ENCODE measurements at places on chromosomes 5 and 9.

- DNase-seq: no peak
These were observed at the start of gene EGFL7 for GRCh38 chr9:136662656-136663581. Gene EGFL7, plus strand, starts transcription at chr9:136662916. Its CDS starts 5,367 bp downstream, at chr9:136668283.

DNA sequence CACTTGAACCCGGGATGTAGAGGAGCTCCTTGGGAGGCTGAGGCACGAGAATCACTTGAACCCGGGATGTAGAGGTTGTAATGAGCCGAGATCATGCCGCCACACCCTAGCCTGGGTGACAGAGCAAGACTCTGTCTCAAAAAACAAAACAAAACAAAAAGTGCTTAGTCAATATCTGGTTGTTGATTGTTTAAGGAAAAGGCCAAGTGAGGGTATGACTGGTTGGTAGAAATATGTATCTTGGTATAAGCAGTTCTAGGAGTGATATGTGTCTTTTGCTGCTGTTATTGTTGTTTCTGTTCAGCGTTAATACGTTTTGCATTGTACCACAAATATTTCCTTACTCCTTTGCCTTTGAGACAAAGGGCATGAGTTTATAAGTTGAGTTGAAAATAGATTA lies 210.7 kb upstream of the DMRT1 start:
- no peak for DNase-seq

DNA sequence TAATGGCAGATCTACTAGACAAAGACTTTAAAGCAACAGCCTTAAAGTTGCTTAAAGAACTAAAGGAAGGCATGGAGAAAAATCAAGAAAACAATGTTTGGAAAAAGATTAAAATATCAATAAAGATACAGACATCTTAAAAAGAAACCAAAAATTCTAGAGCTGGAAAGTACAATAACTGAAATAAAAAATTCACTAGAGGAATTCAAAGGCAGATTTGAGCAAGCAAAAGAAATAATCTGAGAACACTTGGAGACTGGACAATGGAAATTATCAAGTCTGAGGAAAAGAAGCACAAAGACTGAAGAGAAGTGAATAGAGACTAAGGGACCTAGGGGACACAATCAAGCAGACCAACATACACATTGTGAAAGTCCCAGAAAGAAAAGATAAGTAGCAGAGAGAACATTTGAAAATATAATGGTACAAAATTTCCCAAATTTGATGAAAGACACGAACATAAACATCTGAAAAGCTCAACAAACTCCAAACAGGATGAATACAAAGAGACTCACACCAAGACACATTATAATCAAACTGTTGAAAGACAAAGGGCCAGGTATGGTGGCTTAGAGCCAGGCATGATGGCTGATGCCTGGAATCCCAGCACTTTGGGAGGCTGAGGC lies 26.3 kb downstream of the SIL1 start:
- DNase-seq: no peak

DNA sequence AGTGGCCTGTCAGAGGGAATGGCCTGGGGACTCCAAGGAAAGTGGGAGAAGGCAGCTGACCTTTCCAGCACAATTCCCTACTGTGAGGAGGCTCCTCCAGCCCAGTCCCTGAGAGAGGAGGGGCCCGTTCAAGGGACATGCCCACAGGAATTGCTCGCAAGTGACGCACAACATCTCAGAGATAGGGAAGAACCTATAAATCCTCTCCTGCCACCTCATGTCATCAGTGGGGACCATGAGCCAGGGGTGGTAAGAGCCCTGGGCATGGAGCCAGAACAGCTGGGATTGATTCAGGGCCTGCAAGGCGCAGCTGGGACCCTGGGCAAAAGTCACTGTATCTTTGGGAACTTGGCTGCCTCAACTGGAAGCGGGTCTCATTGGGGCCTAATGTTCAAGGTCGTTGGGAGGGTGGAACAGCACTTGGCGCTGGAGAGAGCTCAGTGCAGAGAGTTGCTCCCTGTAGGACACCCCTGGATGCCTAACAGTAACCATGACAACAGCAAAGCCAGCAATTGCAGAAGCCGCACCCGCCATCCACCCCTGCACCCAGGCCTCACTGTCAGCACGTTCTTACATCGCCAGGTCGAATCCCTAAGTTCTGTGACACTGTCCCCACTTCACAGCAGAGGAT lies 41.3 kb upstream of the ORM1 start:
- DNase-seq: no peak

- no peak for DNase-seq
These were observed 96.2 kb downstream of the ERMP1 start for GRCh38 chr9:5736563-5737346.
